ENCODE measurements at places on chromosomes 7 and 10. TPM values are rescaled to one million over a fixed set of nuclear protein-coding genes. Genes with fewer than 3 reads are reported as not detected.

The CRHR2 gene
- total RNA-seq: 0.21 TPM

The TMEM225B gene
- 0.36 TPM for total RNA-seq

The NET1 gene
- total RNA-seq: 88.9 TPM

The POLR2J2 gene
- 9.4 TPM for total RNA-seq

The A1CF gene
- 12.1 TPM for total RNA-seq

The FKBP6 gene
- not detected for total RNA-seq

The PCLO gene
- 9.5 TPM for total RNA-seq

The AOAH gene
- total RNA-seq: 0.92 TPM

The SKIDA1 gene
- 24.3 TPM for total RNA-seq

The ACTR3C gene
- total RNA-seq: 8.7 TPM

GRCh38 chr10:72292223-72292691 is 18.5 kb downstream of the DDIT4 start:
- no peaks in the 10 kb centered on the region for H3K36me3 ChIP-seq
- peak overlapping the region; percentile 96 for H3K27ac ChIP-seq
- DNase-seq: no peak

- no peak overlapping the region for H3K4me3 ChIP-seq
- H3K4me1 ChIP-seq: no peaks in the 10 kb centered on the region
- H3K27me3 ChIP-seq: peaks cover 40% of the 10 kb centered on the region
- no peaks in the 10 kb centered on the region for H3K36me3 ChIP-seq
Observed at GRCh38 chr7:44368885-44369284, 43.5 kb upstream of the CAMK2B start.

DNA sequence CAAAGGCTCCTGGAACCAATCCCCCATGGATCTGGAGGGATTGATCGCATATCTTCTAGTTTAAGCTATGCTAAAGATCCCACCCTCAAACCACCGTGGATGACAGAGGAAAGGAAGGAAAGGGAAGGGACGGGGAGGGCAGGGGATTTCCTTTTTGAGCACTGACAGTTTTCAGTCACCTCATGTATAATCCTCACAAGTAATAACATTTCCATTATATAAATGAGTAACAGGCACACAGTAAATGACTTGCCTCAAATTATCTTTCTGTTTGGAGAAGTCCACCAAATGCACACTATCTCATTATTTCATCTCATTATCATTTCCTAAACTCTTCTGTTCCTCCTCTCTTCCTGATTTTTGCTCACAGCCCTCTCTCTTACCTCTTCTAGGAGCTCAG is 127.1 kb upstream of the AOAH start:
- no peak overlapping the region for H3K27ac ChIP-seq
- H3K27me3 ChIP-seq: no peaks in the 10 kb centered on the region
- H3K4me3 ChIP-seq: no peak overlapping the region
- no peak for DNase-seq
- no peaks in the 10 kb centered on the region for H3K4me1 ChIP-seq

DNA sequence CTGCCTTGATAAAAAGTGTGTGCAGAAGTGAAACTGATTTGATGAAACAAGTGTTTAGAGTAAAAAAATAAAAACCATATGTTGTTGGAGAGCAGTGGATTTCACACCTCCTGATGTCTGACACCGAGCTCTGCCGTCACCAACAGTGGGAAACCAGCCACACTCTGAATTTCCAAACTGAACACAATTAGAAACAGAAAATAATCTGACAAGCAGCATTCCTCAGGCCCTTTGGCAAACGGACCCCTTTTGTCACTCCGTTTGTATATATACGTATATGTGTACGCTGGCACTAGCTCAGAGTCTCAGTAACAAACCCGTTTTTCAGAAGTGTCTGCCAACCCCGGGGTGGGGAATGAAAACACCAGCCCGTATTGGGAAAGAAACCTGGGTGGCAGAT is 32.4 kb downstream of the TACC2 start:
- no peaks in the 10 kb centered on the region for H3K36me3 ChIP-seq
- H3K4me1 ChIP-seq: peaks cover 35% of the 10 kb centered on the region
- H3K27ac ChIP-seq: no peak overlapping the region
- H3K27me3 ChIP-seq: no peaks in the 10 kb centered on the region
- H3K4me3 ChIP-seq: no peak overlapping the region

GRCh38 chr10:15516256-15517085 is 145.4 kb upstream of the FAM171A1 start:
- DNase-seq: no peak
- no peaks in the 10 kb centered on the region for H3K36me3 ChIP-seq
- H3K27ac ChIP-seq: no peak overlapping the region
- H3K4me3 ChIP-seq: no peak overlapping the region

- H3K27ac ChIP-seq: peak overlapping the region; percentile 93
- H3K27me3 ChIP-seq: no peaks in the 10 kb centered on the region
- peaks cover 23% of the 10 kb centered on the region for H3K4me1 ChIP-seq
- peak overlapping the region; percentile 55 for H3K4me3 ChIP-seq
Observed at GRCh38 chr10:74056050-74056818, 58.3 kb downstream of the VCL start.

DNA sequence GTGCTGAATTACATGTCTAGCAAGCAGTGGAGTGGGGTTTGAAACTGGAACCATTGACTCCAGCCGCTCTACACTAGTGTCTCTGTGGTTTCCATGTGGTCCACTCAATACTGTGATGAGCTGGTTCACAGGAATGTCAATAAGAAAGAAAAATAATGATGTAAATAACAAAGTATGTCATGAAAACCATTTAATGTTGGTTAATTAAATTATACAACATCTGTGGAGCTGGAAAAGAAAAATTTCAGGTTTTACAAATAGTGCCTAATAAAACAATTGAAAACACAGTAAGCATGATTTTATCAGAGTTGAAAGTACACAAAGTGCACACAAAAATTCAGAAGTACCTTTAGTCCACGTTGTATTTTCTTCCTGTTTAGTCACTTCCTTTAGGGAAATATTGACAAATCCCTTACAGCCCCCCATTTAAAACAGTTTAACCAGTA is 28.7 kb upstream of the NAMPT start:
- no peaks in the 10 kb centered on the region for H3K4me1 ChIP-seq
- no peak overlapping the region for H3K27ac ChIP-seq

- no peaks in the 10 kb centered on the region for H3K4me1 ChIP-seq
- H3K36me3 ChIP-seq: no peaks in the 10 kb centered on the region
Observed at GRCh38 chr7:83072576-83073517, 89.8 kb downstream of the PCLO start.

- no peaks in the 10 kb centered on the region for H3K27me3 ChIP-seq
- no peak for DNase-seq
- no peak overlapping the region for H3K4me3 ChIP-seq
- H3K4me1 ChIP-seq: no peaks in the 10 kb centered on the region
- H3K27ac ChIP-seq: no peak overlapping the region
- no peaks in the 10 kb centered on the region for H3K36me3 ChIP-seq
Observed at GRCh38 chr7:135217645-135218509, 6.6 kb upstream of the WDR91 start.

DNA sequence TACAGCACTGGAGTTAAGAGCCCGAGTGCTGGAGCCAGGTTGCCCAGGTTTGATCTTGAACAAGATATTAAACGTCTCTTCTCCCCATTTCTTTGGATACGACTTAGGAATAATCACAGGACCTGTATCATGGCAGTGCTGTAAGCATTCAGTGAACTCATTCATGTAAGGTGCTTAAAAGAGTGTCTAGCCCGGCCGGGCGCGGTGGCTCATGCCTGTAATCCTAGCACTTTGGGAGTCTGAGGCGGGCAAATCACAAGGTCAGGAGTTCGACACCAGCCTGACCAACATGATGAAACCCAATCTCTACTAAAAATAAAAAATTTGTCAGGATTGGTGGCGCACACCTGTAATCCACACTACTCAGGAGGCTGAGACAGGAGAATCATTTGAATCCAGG is 40.8 kb downstream of the CHST15 start:
- H3K27me3 ChIP-seq: no peaks in the 10 kb centered on the region
- peak overlapping the region; percentile 32 for H3K27ac ChIP-seq
- no peak overlapping the region for H3K4me3 ChIP-seq
- peaks cover 47% of the 10 kb centered on the region for H3K4me1 ChIP-seq

DNA sequence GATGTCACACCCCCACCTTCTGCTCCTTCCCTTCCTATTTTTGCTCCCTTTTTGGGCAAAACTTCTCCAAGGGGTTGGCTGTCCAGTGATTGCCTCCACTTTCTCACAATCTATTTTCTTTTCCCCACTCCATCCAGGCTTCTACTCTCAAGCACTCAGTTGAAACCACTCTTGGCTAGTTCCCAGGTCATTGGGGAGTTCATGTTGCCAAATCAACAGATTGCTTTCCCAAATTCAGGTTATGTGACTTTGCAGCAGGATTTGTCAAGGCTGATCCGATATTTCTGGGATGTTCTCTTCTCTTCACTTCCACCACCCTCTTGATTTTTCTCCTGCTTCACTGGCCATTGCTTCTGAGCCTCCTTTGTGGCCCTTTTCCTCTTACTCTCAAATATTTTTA is 258.7 kb upstream of the SLC26A5 start:
- no peak for DNase-seq
- H3K36me3 ChIP-seq: no peaks in the 10 kb centered on the region
- H3K4me1 ChIP-seq: peaks cover 3% of the 10 kb centered on the region
- H3K4me3 ChIP-seq: no peak overlapping the region
- peaks cover 11% of the 10 kb centered on the region for H3K27me3 ChIP-seq
- no peak overlapping the region for H3K27ac ChIP-seq

GRCh38 chr7:84508606-84509005 is 314.0 kb upstream of the SEMA3A start:
- no peaks in the 10 kb centered on the region for H3K36me3 ChIP-seq
- no peak for DNase-seq
- no peaks in the 10 kb centered on the region for H3K4me1 ChIP-seq
- no peak overlapping the region for H3K4me3 ChIP-seq

GRCh38 chr10:122786269-122786668 is 59.4 kb downstream of the CUZD1 start:
- no peak overlapping the region for H3K4me3 ChIP-seq
- H3K27me3 ChIP-seq: peaks cover 29% of the 10 kb centered on the region
- H3K4me1 ChIP-seq: no peaks in the 10 kb centered on the region

- no peaks in the 10 kb centered on the region for H3K36me3 ChIP-seq
- no peaks in the 10 kb centered on the region for H3K27me3 ChIP-seq
- no peak for DNase-seq
- no peaks in the 10 kb centered on the region for H3K4me1 ChIP-seq
Observed at GRCh38 chr7:43430411-43430810, 152.5 kb upstream of the STK17A start.

DNA sequence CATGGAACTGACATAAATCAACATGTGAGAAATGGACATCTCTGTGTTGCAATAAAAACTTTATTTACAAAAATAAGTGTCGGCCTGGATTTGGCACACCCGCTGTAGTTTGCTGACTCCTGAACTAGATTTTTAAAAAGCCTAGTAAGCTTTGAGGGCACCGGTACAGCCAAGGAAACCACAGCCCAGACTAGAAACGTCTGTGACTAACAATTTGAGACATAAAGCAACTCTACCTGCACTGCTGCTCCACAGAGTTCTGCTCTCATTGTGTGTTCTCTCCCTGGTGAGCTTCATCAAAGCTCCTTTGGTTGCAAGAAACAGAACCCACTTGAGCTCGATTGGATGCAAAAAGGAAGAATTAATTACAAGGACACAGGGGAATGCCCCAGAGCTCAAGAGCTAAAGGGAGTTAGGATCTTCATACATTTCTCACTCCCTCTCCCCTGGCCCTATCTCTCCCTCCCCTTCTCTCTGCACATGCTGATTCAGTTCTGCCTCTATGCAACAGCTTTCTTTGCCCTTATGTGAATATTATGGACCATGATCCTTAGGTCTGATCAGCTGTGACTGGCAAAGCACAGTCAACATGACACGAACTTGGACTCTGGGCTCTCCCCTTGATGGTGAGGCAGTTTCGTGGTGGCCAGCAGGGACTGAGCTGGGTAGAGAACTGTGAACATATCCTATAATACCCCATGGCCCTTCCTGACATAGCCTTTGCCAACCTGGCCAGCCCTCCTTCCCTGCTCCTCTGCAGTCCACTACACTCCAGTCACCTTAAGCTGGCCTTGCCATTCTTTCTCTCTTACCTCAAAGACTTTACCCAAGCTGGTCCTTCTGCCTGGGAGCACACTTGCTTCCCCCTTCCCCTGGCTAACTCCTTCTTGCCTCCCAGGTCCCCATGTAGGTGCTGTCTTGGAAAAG is 77.5 kb upstream of the YAE1 start:
- no peak overlapping the region for H3K4me3 ChIP-seq
- no peak for DNase-seq
- H3K27ac ChIP-seq: no peak overlapping the region
- H3K4me1 ChIP-seq: peaks cover 8% of the 10 kb centered on the region
- peaks cover 12% of the 10 kb centered on the region for H3K27me3 ChIP-seq
- H3K36me3 ChIP-seq: no peaks in the 10 kb centered on the region

DNA sequence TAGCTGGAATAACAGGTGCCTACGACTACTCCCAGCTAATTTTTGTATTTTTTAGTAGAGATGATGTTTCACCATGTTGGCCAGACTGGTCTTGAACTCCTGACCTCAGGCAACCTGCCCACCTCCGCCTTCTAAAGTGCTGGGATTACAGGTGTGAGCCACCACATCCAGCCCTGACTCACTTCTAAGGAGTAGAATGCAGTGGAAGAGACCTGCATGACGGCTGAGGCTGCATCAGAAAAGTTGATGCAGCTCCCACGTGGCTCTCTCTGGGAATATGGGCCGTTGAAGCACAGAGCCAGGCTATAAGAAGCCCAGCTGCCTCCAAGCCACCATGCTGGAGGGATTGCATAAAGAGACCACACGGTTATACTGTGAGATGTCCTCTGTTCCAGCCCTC is 21.6 kb upstream of the ASL start:
- peaks cover 4% of the 10 kb centered on the region for H3K4me1 ChIP-seq
- no peak overlapping the region for H3K4me3 ChIP-seq
- H3K27ac ChIP-seq: no peak overlapping the region
- H3K36me3 ChIP-seq: no peaks in the 10 kb centered on the region

- H3K27ac ChIP-seq: no peak overlapping the region
- no peak for DNase-seq
- H3K4me1 ChIP-seq: no peaks in the 10 kb centered on the region
- no peak overlapping the region for H3K4me3 ChIP-seq
- no peaks in the 10 kb centered on the region for H3K36me3 ChIP-seq
Observed at GRCh38 chr10:94307046-94307615, 55.6 kb downstream of the NOC3L start.

DNA sequence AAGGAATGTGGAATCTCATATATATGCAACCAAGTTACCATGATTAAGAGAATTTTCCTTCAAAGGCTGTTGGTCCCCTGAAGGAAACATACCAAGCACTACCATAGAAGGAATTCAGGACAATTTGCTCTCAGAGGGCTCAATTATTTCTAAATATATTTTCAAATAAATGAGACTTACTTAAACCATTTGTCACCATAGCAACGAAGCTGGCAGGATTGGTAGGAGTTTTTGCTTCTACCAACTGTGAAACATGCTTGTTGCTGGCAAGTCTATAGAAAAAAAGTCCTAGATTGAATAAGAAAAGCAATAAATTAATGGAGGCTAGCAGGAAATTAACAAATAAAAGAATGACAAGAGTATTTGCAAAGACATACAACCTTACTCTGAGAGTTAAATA is 156.9 kb upstream of the NPSR1 start:
- H3K4me3 ChIP-seq: no peak overlapping the region
- no peak overlapping the region for H3K27ac ChIP-seq
- H3K36me3 ChIP-seq: no peaks in the 10 kb centered on the region
- no peaks in the 10 kb centered on the region for H3K27me3 ChIP-seq
- no peaks in the 10 kb centered on the region for H3K4me1 ChIP-seq
